ENCODE measurements at places on chromosomes 5 and 9.
A peak's percentile ranks its signal among the peaks of the same experiment; 100 is the strongest.

DNA sequence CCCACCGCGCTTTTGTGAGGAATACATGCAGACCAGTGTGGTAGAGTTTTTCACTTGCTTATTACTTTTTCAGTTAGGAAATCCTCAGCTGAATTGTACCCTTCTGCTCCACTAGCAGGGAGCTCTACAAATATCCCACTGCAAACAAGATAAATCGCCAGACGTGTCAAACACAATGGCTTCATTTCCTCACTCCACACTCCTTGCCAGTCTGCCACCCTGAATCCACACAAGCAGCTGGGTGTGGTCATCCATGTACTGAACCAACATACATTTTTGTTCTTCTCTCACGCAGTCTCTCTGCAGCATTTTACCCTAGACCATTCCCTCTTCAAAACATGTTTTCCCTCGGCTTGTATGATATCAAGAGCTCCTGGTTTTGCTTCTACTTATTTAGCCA is 3.7 kb upstream of the ROR2 start:
- DNase-seq, result no peak

DNA sequence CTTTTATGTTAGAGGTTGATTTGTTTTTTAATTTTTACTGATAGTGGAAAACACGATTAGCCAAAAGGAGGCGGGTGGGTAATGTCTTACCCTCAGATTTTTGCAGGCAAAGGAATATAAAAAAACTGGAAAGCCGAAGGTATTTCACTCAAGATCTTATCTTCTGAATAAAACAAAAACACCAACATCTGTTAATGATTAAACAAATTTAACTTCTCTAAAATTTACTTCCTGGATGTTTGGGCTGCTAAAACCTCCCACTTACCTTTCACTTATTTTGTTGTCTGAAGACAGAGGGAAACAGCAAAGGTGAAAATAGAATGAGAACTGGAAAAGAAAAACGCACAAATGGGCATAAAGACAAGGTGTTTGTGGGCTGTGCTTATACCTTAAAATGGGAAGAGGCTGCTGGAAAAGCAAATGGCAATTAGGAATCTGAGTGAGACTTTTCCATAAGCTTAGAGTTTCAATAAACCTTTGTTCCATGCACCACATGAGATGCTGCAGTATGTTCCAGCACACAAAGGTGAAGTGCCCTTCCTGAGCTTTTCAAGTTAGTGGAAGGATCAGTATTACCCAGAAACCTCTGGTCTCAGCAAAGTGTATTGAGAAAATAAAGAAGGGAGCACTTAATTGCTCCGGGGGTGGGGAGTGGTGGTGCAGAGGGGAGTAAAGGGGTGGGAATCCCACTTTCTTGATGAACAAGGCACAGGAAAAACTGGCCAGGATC is 298.3 kb downstream of the BNC2 start:
- DNase-seq, result no peak

- DNase-seq, result no peak
Measured at GRCh38 chr5:81230416-81230815, 2.7 kb upstream of the CKMT2 start.

DNA sequence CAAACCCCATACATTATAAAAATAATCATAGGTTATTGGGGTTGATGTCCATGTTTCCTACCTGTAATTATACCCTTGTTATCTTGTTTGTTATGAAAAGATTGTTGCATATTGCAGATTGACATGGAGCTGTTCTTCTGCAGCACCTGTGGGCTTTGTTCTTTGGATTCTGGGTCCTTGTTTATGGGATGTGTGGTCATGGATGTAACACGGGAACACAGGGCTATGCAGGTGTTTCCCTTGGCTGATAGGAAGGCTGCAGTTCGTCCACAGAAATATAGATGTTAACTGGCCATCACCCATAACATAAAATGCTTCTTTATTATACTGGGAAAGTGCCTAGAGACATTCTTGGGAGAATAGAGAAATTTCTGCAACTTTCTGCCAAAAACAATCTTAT is 77.9 kb downstream of the FBXL7 start:
- DNase-seq, result no peak

DNA sequence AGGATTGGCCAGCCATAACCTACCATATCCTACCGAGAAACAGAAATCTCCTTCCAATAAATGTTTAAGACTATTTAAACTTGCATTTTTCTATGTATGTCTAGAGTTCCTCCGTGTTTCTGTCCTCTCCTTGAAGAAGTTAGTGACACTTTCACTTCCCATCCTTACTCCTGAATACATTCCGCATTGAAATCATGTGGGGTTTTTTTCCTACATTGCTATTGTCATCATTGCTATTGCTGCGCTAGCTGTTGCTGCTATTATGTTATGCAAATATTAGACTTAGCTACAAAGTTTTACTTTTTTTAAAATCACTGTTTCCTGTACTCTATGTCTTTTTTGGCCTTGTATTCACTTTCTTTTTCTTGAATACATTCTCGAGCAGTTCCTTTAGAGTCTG is 83.3 kb upstream of the NEK6 start:
- no peak for DNase-seq

- DNase-seq, result no peak
Measured at GRCh38 chr5:149745-150485, 41.4 kb upstream of the LRRC14B start.

GRCh38 chr5:151770383-151771258 is 1.1 kb upstream of the G3BP1 start:
- DNase-seq, result peak; percentile 88

- no peak for DNase-seq
Measured at GRCh38 chr5:113042491-113043243, 66.1 kb downstream of the DCP2 start.

DNA sequence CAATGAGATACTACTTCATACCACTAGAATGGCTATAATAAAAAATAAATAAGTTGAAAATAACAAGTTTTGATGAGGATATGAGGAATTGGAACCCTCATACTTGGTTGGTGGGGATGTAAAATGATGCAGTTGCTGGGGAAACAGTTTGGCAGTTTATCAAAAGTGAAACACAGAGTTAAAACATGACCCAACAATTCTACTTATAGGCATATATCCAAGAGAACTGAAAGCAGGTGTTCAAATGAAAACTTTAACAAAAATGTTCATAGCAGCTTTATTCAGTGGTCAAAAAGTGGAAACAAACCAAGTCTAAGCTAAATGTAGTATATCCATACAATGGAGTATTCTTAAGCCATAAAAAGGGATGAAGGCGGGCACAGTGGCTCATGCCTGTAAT is 13.1 kb upstream of the LHFPL2 start:
- no peak for DNase-seq

- peak; percentile 58 for DNase-seq
Measured at GRCh38 chr5:151477101-151477500, 29.7 kb downstream of the SLC36A1 start.

- peak; percentile 59 for DNase-seq
Measured at GRCh38 chr5:111810112-111810511, 53.1 kb upstream of the NREP start.

GRCh38 chr5:174305241-174305681 is 259.8 kb downstream of the NSG2 start:
- DNase-seq, result no peak

DNA sequence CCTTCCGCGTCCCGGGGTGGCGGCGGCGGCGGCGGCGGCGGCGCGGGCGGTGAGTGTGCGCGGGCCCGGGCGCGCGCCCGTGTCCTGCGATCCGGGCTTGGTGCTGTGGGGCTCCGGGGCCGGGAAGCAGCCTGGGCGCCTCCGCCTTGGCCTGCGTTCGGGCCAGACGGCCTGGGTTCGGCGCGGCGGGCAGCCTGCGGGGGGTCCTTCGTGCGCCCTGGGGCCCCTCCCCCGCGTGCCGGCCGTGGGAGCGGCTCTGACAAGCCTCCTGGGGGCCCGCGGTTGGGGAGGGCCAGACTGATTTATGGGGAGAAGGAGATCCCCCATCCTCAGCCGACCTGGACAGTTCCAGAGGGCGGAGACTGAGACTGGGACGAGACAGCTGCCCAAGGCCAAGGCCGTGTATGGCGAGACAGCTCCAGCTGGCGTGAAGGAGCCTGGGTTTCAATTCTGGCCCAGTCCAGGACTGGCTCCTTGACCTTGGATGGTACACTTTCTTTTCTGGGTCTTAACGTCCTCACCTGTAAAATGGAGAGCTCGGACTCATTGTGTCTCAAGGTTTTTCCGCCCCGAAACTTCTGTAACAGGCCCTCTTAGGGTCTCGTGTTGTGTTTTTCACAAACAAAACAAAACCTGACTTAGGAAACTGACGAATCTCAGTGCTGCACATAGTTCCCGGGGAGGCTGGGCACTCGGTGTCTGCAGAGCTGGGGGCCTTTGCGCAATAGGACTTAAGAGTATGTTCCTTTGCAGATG is 603 bp downstream of the TMEM268 start:
- DNase-seq, result peak; percentile 85

- DNase-seq, result peak; percentile 4
Measured at GRCh38 chr5:4987431-4987830, 152.7 kb upstream of the ADAMTS16 start.

DNA sequence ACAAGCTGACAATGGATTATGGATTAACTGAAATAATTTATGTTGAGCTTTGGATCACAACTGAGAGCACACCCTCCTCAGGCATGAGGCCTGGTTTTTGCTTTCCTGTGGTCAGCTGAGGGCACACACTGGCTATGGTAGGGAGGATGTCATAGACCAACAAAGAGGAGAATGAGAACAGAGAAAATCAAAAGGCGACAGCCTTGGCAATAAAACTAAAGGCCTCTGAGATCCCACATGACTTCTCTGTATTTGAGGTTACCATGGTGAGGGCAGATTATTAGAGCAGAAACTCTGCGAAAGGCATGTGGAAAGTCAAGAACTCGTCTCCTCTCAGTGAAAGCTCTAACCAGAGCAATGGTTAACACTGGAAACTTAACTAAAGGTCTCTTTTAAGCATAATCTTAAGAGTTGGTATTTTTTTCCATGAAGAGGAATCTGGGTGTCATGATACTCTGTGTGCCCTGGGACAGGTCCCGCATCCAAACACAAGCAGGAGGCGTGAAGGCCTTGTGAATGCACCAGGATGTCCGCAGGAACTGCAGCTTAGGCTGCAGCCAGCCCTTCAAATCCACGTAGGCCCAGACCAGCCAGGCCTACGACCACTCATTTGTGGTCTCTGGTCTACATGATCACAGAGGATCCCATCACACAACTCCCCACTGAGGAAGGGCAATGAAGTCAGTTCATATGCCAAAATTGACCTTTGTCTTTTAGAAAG is 12.4 kb upstream of the MEIKIN start:
- DNase-seq, result no peak

- no peak for DNase-seq
Measured at GRCh38 chr5:173839117-173839713, 48.9 kb upstream of the CPEB4 start.

- no peak for DNase-seq
Measured at GRCh38 chr9:4946937-4947336, 38.1 kb upstream of the JAK2 start.

DNA sequence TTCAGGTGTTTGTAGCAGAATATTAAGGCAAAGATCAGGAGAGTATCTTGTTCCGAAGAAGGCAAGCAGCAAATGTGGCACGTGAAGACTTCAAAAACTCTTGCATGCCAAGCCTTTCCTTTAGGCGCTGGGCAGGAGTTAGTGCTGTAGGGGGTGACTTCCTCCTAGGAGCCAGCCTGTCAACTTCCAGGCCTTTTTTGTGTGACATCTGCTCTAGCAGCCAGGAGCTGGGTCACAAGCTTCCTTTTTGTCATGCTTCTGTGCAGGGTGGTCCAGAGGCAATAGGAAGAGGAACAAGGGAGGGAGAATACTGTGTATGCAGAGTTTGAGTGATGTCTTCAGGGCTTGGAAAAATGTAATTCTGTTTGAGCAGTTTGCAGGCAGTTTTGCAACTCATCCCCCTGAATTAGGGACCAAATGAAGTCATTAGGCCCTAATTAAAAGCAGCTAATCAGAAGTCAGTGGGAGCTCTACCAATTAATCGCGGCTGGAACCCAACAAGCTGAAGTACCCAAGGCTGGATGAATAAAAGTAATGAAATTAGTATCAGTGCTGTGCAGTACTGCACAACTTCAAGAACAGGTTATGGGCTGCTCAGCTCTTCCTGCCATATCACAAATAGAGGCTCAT is 53.5 kb downstream of the TLR4 start:
- no peak for DNase-seq

DNA sequence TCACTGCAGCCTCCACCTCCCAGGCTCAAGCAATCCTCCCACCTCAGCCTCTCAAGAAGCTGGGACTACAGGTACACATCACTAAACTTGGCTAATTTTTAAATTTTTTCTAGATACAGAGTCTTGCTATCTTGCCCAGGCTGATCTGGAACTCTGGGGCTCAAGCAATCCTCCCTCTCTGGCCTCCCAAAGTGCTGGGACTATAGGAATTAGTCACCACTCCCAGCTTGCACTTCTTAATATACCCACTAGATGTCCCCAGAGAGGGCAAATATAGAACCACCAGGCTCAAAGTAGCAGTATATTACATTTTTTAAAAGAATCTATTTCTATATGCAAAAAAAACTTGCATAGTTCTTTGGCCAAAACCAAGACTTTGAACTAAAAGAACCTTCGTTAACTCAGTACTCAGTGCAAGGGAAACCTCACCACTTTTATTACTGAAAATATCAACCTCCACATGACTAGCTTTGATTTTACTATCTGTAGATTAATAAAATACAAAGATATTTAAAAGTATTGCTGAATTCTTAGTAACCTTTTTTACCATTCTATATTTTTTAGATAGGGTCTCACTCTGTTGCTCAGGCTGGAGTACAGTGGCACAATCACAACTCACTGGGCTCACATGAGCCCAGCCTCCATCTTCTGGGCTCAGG is 25.8 kb upstream of the HSD17B3 start:
- peak; percentile 68 for DNase-seq

GRCh38 chr5:136062366-136063274 is 33.8 kb downstream of the TGFBI start:
- DNase-seq, result peak; percentile 69

DNA sequence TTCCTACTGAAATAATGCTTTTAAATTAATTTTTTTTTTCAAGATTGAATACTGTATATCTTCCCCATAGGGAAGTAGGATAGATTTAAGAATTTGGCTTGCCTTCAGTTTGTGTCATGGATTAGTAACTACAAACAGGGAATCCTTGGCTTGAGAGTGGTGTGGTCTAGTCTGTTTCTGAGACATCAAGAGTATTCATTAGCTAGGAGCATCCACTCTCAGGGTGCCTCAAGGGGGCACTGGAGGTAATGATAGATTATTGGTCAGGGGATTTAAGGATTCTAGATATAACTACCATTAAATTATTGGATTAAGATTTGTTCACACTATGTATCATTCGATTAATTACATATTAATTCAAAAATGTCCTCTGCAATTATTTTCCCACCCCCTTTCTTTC is 91.8 kb upstream of the TXNDC8 start:
- DNase-seq, result peak; percentile 50
